Smooth muscle cell of trachea (primary cell): ENCODE measurements at places on chromosomes 13 and 19. TPM values are rescaled to one million over a fixed set of nuclear protein-coding genes. Genes with fewer than 3 reads are reported as not detected.

The THSD1 gene
- 6.0 and 8.3 TPM in 2 replicates for total RNA-seq

The CRX gene
- total RNA-seq: not detected in 2 replicates

The ZNF570 gene
- 9.7 and 13.2 TPM in 2 replicates for total RNA-seq

The PEG3 gene
- total RNA-seq: 0.29 and 5.0 TPM in 2 replicates

The MCEMP1 gene
- total RNA-seq: not detected in 2 replicates

The VSTM2B gene
- not detected in 2 replicates for total RNA-seq

The RGL3 gene
- 5.1 and 5.3 TPM in 2 replicates for total RNA-seq

The CGB5 gene
- total RNA-seq: not detected in 2 replicates

The PRTN3 gene
- total RNA-seq: not detected in 2 replicates

The OR7D2 gene
- total RNA-seq: 0.33 TPM in 1 of 2 replicates, not detected in the other

The C13orf46 gene
- 0.50 and 0.58 TPM in 2 replicates for total RNA-seq

The ARL11 gene
- not detected in 2 replicates for total RNA-seq

The SRRM5 gene
- total RNA-seq: 0.17 TPM in 1 of 2 replicates, not detected in the other

The RDH8 gene
- total RNA-seq: not detected in 2 replicates

The PDE4C gene
- 0.87 and 6.0 TPM in 2 replicates for total RNA-seq

The RUBCNL gene
- total RNA-seq: 11.2 and 17.0 TPM in 2 replicates

The NKPD1 gene
- under 0.01 and 0.66 TPM in 2 replicates for total RNA-seq

The POLR2E gene
- 135 and 143 TPM in 2 replicates for total RNA-seq

The CEACAM4 gene
- not detected in 2 replicates for total RNA-seq

The SULT2B1 gene
- total RNA-seq: not detected in 2 replicates

The SHD gene
- total RNA-seq: not detected in 2 replicates

The FLT1 gene
- 1.3 and 1.7 TPM in 2 replicates for total RNA-seq

The OXGR1 gene
- not detected in 2 replicates for total RNA-seq

The ZNF790 gene
- 6.8 and 8.3 TPM in 2 replicates for total RNA-seq

The SYNE4 gene
- total RNA-seq: 0.15 and 0.50 TPM in 2 replicates

The PSG6 gene
- 1.0 TPM in 1 of 2 replicates, not detected in the other for total RNA-seq

The CNMD gene
- not detected in 2 replicates for total RNA-seq

The MYO16 gene
- total RNA-seq: 0.17 and 0.29 TPM in 2 replicates

The ATP5F1D gene
- total RNA-seq: 26.8 and 51.5 TPM in 2 replicates

The QPCTL gene
- total RNA-seq: 9.6 and 11.1 TPM in 2 replicates

The ZNF577 gene
- total RNA-seq: 7.9 and 8.3 TPM in 2 replicates

The FZR1 gene
- 48.8 and 52.1 TPM in 2 replicates for total RNA-seq

The MUC16 gene
- total RNA-seq: not detected in 2 replicates

The NKG7 gene
- total RNA-seq: not detected in 2 replicates

The CDC42EP5 gene
- 28.1 and 51.9 TPM in 2 replicates for total RNA-seq

The FEM1A gene
- 8.0 and 12.9 TPM in 2 replicates for total RNA-seq

The TMC4 gene
- 0.58 and 0.83 TPM in 2 replicates for total RNA-seq

The NLRP5 gene
- not detected in 2 replicates for total RNA-seq

The OR4F17 gene
- 0.15 TPM in 1 of 2 replicates, not detected in the other for total RNA-seq

The GAPDHS gene
- total RNA-seq: 0.17 TPM in 1 of 2 replicates, not detected in the other
